Right lobe of liver (tissue), 6 donors: ENCODE measurements at places on chromosomes 2 and 18. TPM values are rescaled to one million over a fixed set of nuclear protein-coding genes. Genes with fewer than 3 reads are reported as not detected.
A peak's percentile ranks its signal among the peaks of the same experiment; 100 is the strongest.

DNA sequence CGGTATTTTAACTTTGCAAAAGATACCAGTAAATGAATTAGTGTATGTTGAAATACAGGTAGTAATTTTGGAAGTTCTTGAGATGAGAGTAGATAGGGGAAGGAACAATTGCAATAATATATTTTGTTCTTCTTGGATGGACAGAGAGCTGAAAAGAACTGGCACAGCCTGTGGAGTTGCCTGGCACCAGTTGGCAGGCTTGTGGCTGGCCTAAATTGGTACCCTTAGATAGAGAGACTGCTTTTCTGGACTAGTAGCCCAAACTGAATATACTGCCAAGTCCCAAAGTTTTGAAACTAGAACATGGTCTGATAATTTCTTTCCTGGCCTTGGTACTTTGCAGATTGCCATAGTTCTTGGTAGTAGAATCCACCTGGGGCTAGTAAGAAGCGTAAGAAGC, 26.9 kb downstream of the MYO1B start:
- no peak for DNase-seq

The GRHL1 gene
- 6.7 TPM for total RNA-seq

DNA sequence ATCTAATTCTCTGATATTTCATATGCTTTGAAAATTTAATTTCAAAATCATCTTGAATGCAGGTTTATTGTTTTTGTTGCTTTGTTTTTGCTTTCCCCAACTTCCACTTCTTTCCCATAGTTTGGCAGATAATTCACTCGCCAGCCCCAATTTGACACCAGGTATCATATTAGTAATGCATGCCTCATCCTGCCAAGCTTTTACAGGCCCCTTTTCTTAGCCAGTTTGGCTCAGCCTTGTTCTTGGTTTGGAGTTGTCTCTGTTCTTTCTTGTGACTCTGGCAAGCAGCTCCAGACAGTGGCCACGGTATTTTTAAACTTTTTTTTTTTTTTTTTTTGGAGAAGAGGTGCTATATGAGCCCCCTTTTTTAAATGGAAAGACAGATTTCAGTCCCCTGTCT, 65.3 kb downstream of the PMS1 start:
- no peak for DNase-seq

- DNase-seq, result no peak
Observed at GRCh38 chr18:3319894-3320454, 58.0 kb downstream of the MYL12B start.

GRCh38 chr18:75249175-75249518, 38.5 kb downstream of the TSHZ1 start:
- no peak for DNase-seq

The RAB6C gene
- total RNA-seq, result not detected

The SDC1 gene
- total RNA-seq, result 387 TPM

GRCh38 chr2:10984418-10985135, 72.8 kb downstream of the KCNF1 start:
- no peak for DNase-seq

GRCh38 chr2:158973116-158973956, 4.9 kb downstream of the TANC1 start:
- no peak for DNase-seq

The MOGAT1 gene
- 0.50 TPM for total RNA-seq

DNA sequence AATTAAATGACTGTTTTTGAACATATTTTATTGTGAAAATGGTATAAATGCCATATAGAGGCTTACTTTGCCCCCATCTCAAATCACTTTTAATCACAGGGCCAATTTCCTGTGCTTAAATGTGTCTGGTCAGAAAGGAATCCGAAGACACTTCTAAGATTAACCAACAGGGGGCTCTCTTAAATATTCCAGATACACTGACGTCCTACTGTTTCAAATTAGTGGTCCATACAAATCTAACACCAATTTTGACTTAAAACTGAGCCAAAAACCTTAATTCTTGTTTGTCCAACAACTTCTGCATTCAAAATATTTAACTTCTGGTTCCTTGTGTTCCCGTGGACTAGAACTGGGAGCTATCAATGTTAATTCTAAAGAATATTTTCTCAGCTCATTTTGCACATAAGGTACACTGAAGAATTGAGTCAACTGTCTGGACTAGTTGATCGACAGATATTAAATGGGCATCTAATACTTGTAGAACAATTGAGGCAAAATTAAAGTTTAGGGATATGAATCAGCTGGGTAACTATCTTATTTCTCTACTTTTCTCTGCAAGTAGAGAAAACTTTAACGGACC, 557.5 kb downstream of the ARHGAP15 start:
- DNase-seq, result no peak

The SLC23A3 gene
- total RNA-seq, result 2.7 TPM

The DNER gene
- total RNA-seq, result not detected

- no peak for DNase-seq
Observed at GRCh38 chr18:79393181-79393634, 2.5 kb upstream of the NFATC1 start.

- DNase-seq, result no peak
Observed at GRCh38 chr2:119117891-119118882, 40.4 kb downstream of the C1QL2 start.

The STK17B gene
- total RNA-seq, result 3.0 TPM

DNA sequence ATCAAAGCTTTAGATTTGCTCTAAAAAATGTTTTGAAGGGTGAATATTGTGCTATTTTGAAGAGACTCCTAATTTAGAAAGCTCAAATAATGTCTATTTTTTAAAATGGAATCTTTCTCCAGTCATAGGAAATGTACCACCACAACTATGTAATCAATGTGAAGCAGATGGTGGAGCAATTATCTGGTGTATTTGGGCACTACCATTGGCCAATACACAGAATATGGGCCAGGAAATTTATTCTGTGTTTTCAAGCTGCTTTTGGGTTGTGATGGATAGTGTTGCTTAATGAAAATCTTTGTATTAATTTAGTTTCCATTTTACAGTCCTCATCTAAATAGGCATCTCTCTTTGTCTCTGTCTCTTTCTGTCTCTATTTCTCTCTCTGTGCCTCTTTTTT, 17.1 kb upstream of the VWC2L start:
- DNase-seq, result no peak

GRCh38 chr2:164061129-164061746, 325.4 kb upstream of the FIGN start:
- DNase-seq, result no peak

GRCh38 chr18:9494778-9495331, 19.5 kb downstream of the RALBP1 start:
- DNase-seq, result no peak

- no peak for DNase-seq
Observed at GRCh38 chr18:74284191-74284979, 7.4 kb downstream of the CYB5A start.

GRCh38 chr18:11146238-11146946, 3.0 kb downstream of the PIEZO2 start:
- peak; percentile 93 for DNase-seq

DNA sequence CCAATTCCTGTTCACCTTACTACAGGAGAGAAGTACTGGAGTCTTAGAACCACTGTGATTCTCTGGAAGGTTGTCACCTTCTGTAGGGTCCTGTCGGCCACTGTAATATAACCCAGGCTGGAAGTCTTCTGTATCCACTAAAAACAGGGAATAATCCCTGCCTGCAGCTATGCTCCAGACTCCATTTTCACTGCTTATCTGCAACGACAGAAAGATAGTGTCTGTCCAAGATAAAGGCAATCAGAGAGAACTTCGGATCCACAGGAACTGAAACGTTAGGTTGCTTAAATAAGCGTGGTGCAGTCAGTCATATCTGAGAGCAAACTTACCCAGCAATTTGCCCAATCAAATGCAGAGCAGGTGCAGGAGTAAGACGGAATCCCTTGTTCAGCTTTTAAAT, 34.2 kb downstream of the ALS2 start:
- DNase-seq, result no peak

DNA sequence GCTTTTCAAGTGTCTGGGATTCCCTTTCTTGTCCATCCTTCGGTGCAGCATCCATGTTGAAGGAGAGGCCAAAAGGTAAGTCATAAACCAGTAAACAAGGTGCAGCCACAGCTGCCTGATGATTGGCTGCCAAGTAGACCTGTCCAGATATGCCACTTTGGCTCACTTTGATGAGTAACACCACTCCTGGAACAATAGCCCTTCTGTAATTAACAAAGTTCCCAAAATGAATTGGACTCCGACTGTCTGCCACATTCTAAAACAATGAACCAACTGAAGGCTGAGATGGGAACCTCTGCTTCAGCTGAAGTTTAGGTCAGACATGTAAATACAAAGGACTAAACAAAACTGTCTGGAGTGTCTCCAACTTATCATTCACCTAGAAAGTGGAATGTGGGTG, 82.2 kb upstream of the LGALSL start:
- DNase-seq, result no peak
